ENCODE measurements at places on chromosomes 3 and 15.
A peak's percentile ranks its signal among the peaks of the same experiment; 100 is the strongest.

- DNase-seq = no peak
These were observed 69.0 kb downstream of the TIGIT start for GRCh38 chr3:114362815-114363214.

GRCh38 chr15:41971895-41972252 lies 483 bp downstream of the EHD4 start:
- DNase-seq = no peak

DNA sequence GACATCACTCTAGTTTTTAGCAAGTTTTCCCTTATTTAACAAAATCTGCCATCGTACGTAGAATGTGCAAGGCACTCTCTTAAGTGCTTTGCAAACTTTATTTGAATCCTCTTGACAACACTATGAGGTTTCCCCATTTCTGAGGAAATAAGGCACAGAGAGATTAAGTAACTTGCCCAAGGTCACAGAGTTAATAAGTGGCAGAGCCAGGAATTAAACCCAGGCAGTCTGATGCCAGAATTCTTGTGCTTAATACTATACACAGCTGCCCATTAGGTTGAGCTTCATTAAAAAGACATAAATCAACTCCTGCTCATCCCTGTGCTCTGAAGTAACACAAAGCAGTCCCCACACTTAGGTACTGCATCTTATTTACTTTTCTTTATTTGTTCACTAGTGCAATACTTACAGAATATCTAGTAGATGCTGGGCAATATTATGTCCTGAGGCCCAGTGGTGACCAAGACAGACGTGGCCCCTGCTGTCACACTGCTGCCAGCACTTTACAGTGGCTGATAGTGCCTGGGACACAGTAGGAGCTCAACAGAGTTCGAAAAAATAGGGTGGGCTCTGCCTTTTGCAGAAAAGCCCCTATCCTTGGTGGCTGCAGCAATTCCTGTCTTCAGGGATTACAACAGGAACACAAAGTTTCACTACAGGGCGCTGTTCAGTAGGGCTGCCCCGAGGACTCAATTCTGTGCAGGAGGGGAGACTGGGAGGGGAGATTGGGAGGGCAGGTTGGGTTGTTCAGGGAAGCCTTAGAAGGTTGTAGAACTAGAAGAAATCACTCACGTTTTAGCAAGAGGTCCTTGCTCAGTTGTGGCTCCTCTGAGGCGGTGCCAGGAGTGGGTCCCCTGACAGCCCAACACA lies 138.3 kb upstream of the TPM1 start:
- DNase-seq = no peak

DNA sequence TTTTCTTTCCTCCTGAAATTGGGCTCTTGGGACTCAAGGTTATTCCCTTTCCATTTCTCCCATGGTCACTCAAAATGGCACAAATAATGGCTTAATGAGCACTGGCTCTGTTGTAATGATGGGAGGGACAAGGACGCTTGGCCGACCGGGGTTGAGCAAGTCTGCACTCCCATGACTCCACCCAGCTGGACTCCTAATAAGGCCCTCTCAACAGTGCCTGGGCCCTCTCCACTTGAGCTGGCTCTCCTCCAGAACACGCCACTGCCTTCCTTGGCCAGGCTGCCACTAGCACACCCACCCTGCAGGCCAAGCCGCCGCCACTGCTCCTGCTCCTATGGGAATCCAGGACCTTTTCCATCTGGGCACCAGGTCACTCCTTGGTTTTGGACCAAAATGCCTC lies 42.3 kb downstream of the ADCY5 start:
- DNase-seq = no peak

GRCh38 chr15:92638291-92638708 lies 17.3 kb downstream of the FAM174B start:
- peak; percentile 57 for DNase-seq

All from NCI-H1436 (cell line).